Anterior cingulate cortex (tissue), 58 donors: ENCODE measurements at places on chromosomes 4 and X.

DNA sequence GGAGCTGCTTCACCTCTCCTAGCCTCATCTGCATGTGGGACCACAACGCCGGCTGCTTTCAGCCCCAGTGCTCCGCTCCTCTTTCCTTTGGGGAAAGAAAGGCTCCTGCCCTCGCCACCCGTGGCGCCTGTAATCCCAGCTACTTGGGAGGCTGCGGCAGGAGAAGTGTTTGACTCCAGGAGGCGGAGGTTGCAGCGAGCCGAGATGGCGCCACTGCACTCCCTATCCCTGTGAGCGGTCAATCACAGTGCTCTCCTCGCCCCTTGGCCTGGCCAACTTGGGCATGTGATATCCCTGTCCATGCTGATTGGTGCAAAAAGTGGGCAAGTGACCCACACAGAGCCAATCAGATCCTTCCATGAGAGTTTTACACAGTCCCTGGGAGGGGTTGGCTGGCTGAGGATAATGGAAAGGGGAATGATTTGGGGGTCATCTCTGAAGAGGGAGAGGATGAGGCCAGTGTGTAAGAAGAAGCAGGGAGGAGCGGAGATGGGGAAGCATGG, 56.2 kb downstream of the WFS1 start:
- DNase-seq, result no peak

GRCh38 chr4:151809716-151810115, 48.9 kb upstream of the GATB start:
- DNase-seq, result no peak

DNA sequence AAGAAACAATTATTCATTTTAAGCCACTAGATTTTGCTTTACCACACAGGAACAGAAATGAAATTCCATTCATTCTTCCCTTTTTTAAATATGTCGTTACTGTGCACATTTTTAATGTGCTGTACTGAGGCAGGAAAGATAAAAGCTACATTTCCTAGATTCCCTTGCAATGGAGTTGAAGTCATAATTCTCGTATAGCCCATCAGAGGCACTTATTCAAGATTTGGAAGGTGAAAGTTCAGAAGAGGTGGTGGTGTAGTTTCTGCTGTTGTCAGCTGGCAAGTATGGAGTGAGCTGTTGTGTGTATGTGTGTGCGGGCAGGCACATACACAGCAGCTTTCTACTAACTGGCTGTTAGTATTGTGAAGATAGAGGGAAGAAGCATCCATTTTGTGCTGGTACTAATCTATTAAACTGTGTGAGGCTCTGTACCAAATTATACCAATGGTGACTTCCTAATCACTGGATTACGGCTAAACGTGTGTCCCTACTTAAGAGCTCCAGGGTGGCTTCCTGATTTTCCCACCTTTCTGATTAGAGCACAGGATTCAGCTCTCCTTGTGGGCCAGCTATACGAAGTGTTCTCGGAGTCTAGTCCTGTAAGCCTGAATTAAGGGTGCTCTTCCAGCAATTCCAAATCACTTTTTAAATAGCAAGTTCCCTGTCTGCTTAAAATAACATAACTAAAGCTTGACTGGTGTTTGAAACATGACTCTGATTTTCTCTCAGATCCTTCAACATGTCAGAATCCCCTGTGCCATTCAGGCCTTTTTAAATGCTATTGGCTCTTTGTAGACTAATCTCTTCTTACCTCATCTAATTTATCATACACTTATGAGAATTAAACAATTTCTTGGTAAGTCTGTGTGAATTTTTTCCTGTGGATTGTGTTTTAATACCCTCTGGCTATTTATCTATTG, 43.8 kb downstream of the PDS5A start:
- no peak for DNase-seq

- DNase-seq, result no peak
Observed at GRCh38 chr4:190017357-190018200, 9.5 kb downstream of the FRG2 start.

DNA sequence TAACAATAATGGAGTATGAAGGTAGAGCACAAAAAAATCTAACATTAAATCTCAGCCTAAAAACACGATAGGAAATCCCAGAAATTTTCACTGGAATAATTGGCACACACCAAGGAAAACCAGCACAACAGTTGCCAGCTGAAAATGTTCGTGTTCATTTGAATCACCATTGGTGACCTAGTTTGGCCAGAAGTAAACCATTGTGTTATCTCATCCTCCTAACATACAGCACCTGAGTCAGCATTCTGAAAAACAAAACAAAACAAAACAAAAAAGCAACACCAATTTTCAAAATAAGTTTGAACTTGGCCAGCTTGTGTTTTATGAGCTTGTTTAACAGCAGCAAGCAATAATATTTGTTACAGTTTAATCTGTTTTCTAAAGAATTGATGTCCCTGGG, 41.1 kb downstream of the UCHL1 start:
- no peak for DNase-seq
